ENCODE measurements at places on chromosomes 4 and X.
A peak's percentile ranks its signal among the peaks of the same experiment; 100 is the strongest.

GRCh38 chr4:47830265-47831025 is 7.4 kb downstream of the CORIN start:
- DNase-seq, result peak; percentile 45

GRCh38 chrX:16171944-16172343 is 4.7 kb downstream of the MAGEB17 start:
- no peak for DNase-seq

DNA sequence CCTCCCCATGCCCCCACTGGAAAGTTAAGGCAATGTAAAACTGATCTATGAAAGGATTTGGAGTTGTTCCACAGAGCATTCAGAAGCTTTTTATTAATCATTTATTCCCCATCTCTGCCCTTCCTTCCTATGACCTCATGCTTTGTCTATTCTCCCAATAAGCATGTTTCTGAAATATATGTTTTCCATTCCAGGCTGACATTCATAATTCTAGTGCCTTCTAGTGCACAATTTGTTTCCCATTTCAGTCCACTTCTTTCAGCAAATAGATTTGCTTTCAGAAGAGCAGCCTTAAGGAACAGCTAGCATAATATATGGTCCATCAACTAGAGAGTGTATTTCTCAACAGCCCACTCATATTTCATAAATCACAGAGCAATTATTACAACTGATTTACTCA is 77.1 kb upstream of the ATXN3L start:
- DNase-seq, result no peak

- peak; percentile 38 for DNase-seq
Observed at GRCh38 chr4:108396900-108397497, 223.4 kb upstream of the RPL34 start.

DNA sequence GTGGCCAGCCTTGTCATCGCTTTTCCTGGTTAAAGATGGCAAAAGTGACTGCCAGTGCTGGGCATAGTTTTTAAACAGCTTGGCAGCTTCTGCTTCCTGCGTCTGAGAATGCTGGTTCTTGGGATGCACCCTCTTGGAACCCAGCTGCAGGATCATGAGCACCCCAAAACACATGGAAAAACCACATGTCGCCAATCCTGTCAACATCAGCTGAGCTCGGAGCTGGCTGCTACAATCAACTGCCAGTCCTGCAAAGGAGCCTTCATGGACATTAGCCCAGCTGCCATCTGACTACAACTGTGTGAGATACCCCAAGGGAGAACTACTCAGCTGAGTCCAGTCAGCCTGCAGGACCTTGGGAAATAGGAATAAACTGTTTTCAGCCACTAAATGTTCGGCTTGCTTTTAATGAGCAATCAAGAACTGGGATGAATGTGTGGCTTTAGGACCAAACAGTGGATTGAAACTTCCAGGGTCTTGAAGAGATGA is 31.0 kb downstream of the OSTC start:
- no peak for DNase-seq

DNA sequence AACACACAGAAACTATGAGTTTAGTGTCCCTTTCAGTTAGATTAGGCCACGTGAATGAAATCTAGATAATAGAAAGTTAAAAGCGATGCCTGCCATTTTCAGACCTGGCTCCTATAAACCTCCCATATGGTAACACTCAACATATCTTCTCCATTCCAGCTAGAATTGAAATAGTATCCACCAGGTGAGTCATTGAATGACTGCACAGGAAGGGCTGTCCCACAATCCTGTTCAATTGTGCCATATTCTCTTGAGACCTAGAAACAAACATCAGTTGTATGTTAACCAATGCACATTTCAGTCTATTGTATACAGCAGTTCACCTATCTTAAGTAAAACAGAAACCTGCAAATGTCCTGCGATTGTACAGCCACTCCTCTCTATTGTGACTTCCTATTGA is 659.3 kb upstream of the SLIT2 start:
- peak; percentile 30 for DNase-seq

GRCh38 chrX:39212456-39212855 is 411.2 kb downstream of the MID1IP1 start:
- DNase-seq, result peak; percentile 83

- DNase-seq, result no peak
Observed at GRCh38 chr4:151895671-151896070, 134.9 kb upstream of the GATB start.

GRCh38 chr4:176587920-176588319 is 204.8 kb downstream of the VEGFC start:
- DNase-seq, result no peak

GRCh38 chr4:120724656-120725055 is 197.9 kb downstream of the PRDM5 start:
- peak; percentile 72 for DNase-seq

DNA sequence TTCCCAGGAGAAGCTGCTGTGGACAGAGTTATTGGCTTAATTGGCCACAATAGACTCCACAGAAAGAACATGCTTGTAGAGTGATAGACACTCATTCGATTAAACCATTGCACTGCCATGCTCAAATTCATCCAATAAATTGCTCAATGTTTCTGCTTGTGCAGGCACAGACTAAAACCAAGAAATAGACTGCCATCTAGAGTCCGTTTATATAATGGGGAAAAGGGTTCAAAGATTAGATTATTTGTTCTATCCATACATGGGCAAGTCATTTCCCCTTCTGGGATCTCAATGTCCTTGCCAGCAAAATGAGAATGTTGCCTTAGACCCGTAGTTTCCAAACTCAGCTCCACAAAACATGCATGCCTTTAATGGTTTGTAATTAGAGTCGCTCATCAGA is 8.7 kb downstream of the SMIM10 start:
- DNase-seq, result peak; percentile 70

- no peak for DNase-seq
Observed at GRCh38 chr4:15318621-15319348, 109.0 kb upstream of the C1QTNF7 start.

- no peak for DNase-seq
Observed at GRCh38 chr4:43457866-43458265, 565.4 kb downstream of the GRXCR1 start.

- DNase-seq, result no peak
Observed at GRCh38 chr4:39024311-39024865, 7.8 kb downstream of the TMEM156 start.

GRCh38 chr4:154078504-154079350 is 289.8 kb upstream of the SFRP2 start:
- DNase-seq, result no peak

DNA sequence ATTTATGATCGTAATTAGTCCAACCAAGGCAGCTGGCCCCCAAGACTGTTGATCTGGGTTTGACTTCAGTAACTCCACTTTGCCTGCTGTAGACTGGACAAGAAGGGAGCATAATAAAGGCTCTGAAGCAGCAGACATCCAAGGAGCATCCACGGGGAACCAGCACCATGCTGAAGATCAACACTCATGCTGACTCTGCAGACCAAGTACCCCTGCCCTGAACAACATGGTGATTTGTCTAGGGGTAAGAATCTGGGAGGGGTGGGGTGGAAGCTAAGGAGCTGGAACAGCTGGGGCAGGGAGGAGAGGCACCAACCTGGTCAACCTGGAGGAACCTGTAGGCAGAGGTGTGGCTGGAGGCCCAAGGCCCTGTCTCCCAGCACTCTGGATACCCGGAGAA is 2.1 kb downstream of the TEC start:
- DNase-seq, result no peak

DNA sequence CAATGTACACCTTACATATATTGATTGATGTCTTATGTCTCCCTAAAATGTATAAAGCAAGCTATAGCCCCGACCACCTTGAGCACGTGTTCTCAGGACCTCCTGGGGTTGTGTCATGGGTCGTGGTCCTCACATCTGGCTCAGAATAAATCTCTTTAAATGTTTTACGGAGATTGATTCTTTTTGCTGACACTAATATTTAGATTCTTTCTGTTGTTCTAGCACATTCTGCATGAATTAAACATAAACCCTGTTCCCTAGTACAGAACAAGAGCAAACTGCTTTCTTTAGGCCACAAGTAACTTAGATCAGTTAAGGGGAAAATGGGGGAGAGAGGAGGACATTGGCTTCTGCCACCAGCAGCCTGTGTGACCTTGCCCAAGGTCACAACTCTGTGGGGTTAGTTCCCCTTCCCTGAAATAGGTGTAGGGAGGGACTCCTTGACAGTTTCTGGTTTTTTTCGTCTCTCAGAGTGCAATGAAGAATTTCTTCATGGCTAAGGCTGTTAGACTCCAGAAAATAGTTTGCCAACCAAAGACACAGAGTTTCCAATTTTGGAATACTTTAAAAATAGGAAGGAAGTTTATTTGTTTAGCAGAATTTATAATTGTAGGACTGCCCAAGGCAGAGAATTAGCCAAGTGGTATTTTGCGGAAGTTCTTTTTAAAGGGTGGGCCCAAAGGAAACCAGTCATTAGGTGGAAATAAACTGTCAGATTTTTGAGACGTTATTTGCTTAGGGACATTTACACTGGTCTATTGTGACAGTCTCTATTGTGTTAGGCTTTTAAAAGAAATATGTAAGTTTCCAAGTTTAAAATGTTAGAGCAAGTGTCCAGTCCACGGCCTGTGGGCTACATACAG is 29.4 kb downstream of the PTTG2 start:
- peak; percentile 25 for DNase-seq

DNA sequence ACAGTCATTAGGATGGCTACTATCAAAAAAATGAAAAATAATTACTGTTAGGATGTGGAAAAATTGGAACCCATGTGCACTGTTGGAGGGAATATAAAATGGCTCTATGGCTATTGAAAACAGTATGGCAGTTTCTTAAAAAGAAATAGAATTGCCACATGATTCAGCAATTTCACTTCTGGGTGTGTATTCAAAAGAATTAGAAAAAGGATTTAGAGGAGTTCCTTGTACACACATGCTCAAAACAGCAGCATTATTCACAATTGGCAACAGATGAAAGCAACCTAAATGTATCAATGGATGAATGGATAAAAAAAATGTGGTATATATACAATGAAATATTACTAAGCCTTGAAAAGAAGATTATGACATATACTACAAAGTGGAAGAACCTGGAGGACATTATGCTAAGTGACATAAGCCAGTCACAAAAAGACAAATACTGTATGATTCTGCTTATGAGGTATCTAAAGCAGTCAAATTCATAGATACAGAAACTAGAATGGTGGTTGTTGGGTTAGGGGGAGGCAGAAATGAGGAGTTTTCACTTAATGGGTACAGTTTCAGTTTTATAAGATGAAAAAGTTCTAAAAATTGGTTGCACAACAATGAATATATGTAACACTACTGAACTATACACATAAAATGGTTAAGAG is 123.2 kb downstream of the ELOVL6 start:
- no peak for DNase-seq

GRCh38 chr4:133720001-133720400 is 481.6 kb downstream of the PABPC4L start:
- no peak for DNase-seq

GRCh38 chr4:140305053-140305452 is 68.4 kb upstream of the SCOC start:
- peak; percentile 66 for DNase-seq

DNA sequence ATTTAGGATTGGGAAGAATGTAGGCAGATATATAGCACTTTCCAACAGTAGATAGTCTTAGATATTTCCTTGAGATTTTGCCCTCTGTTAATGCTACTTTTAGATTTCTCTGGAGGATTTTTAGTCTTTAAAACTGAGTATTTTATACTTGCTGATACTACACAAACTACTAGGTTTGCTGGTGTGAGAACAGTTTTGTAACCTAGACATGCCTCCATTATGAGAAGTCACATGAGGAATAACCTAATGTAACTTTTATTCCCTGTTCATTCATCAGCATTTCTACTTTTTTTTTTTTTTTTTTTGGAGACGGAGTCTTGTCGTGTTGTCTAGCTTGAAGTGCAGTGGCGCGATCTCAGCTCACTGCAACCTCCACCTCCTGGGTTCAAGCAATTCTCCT is 137.2 kb downstream of the RAPGEF2 start:
- no peak for DNase-seq

DNA sequence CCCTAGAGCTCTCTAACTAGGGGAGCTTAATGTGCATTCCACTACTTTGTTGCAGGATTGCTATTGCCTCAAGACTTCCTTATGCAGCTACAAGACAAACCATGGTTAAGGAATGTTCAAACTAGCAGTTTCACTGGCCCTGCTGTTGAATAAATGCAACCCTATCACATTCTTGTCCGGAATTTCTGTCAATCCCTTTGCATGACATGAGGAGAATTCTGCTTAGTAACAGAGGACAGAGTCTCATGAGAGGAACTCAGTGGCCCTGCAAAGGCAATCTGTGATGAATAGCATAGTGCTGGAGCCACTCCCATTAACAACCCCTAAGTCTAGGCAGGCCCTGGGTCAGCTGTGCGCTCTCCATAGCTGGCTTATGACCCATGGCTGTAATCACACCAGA is 30.7 kb upstream of the SGMS2 start:
- no peak for DNase-seq

DNA sequence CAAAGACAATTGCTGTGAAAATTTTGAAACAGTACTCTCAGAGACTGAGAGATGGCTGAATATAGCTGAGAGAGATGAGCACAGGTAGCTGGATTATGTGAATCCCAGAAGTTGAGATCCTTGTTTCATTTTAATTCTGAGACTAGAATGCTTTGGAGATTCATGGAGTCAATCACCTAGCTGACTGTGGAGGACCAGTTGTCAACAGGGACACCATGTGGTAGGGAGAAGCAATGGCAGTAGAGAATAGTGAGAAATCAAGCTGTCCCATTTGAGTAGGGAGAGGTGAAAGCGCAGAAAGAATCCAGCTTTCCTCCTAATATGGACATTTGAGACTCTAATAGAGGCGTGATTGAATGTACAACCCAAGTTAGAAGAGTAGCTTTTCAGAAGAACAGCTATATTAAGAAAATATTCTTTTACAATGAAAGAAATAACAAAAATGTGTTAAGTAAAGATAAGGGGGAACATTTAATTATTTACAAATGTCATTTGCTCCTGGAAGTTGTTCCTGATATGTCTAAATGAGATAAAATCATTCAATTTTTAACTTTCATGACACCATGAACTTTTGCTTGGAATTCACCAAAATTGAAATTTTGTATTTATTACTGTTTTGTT is 30.3 kb upstream of the GLRB start:
- peak; percentile 64 for DNase-seq
